ENCODE measurements at places on chromosomes 7 and 10.
A peak's percentile ranks its signal among the peaks of the same experiment; 100 is the strongest.

DNA sequence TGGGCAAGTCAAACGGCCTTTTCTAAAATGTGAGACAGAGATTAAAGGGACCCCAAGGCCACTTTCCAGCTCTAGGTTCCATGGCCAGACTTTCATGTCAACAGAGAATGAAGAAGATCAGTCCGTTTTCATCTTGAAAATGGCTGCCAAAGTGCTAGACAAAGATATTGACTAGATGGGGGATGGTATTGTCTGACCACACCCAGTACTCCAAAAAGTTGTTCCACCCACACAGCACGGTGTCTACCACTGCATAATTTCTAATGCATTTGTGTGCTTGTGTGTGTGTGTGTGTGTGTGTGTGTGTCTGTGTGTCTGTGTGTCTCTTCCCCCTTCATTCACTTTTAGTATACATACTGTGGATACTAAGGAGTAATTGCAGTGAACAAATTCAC is 1.3 kb downstream of the COL1A2 start:
- peak; percentile 74 for DNase-seq

- no peak for DNase-seq
These were observed 217.2 kb downstream of the PCLO start for GRCh38 chr7:82945480-82945879.

- no peak for DNase-seq
These were observed 199.4 kb downstream of the ARHGAP21 start for GRCh38 chr10:24524314-24524713.

- DNase-seq = no peak
These were observed 513.4 kb upstream of the GRM3 start for GRCh38 chr7:86130268-86130667.

DNA sequence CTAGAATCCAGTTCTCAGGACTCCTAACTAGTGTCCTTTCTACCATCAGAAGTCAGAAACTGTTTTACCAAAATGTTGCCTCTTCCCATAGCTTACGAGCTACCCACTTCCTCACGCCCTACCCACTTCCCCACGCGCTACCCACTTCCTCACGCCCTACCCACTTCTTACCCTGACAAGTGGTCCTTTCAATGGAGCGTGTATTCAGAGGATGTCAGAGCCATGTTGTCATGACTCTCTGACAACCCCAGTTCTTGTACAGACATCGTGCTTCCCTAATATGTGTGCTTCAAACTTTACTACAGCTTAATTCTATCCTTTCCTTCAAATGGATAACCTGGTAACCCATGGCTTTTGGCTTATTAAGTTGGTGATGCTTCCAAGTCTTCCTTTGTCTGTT is 84.8 kb upstream of the PHF14 start:
- DNase-seq = no peak

- no peak for DNase-seq
These were observed 42.1 kb downstream of the RBM17 start for GRCh38 chr10:6130848-6131470.

- DNase-seq = no peak
These were observed 74.1 kb upstream of the UNC5B start for GRCh38 chr10:71138166-71138830.

GRCh38 chr7:35694161-35694783 is 663 bp downstream of the HERPUD2 start:
- DNase-seq = peak; percentile 35

GRCh38 chr7:157612009-157612663 is 275.3 kb downstream of the DNAJB6 start:
- DNase-seq = no peak

GRCh38 chr7:84822941-84823510 is 363.8 kb downstream of the SEMA3D start:
- DNase-seq = no peak

- no peak for DNase-seq
These were observed 1260.3 kb downstream of the XPNPEP1 start for GRCh38 chr10:108662975-108663374.

- peak; percentile 4 for DNase-seq
These were observed 448 bp upstream of the NET1 start for GRCh38 chr10:5411941-5412276.

GRCh38 chr10:65952086-65952485 is 973.8 kb upstream of the LRRTM3 start:
- no peak for DNase-seq

DNA sequence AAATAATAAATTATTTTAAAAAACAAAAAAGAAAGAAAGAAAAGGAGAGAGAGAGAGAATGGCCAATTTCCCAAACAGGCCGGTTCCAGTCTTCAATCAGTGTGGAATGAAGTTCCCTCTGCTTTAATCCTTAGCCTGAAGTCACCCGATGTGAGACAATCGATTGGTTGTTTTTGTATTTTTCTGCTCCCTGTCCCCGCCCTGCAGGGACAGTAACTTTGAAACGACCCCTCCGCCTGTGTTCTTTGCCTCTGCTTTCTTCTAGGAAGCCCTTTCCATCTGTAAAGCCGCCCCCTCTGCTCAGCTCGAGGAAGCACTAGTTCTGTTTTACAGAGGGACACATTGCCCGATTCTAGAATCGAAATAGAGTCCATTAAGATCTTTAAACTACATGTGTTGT is 33.4 kb downstream of the FOXL3 start:
- DNase-seq = no peak

DNA sequence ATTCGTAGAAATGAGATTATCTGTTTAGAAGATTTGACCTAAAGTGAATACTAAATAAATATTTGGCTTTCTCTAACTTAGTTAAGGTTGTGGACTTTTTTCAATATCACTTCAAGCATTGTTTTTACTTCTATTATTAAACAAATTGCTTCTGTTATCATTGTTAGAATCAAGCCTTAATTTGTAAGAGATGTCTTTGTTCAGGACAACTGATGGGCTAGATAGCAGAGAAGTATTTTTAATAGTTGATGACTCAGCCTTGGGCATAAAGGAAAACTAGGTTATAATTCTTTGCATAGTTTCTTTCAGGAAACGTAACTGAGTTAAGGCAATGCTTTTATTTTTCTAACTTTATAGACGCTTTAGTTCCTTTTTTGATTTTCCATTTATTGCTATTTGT is 128.8 kb upstream of the SMIM30 start:
- DNase-seq = peak; percentile 43

GRCh38 chr7:1323178-1324027 is 90.7 kb downstream of the UNCX start:
- DNase-seq = no peak

GRCh38 chr7:46047581-46047980 is 126.5 kb upstream of the IGFBP3 start:
- DNase-seq = no peak

DNA sequence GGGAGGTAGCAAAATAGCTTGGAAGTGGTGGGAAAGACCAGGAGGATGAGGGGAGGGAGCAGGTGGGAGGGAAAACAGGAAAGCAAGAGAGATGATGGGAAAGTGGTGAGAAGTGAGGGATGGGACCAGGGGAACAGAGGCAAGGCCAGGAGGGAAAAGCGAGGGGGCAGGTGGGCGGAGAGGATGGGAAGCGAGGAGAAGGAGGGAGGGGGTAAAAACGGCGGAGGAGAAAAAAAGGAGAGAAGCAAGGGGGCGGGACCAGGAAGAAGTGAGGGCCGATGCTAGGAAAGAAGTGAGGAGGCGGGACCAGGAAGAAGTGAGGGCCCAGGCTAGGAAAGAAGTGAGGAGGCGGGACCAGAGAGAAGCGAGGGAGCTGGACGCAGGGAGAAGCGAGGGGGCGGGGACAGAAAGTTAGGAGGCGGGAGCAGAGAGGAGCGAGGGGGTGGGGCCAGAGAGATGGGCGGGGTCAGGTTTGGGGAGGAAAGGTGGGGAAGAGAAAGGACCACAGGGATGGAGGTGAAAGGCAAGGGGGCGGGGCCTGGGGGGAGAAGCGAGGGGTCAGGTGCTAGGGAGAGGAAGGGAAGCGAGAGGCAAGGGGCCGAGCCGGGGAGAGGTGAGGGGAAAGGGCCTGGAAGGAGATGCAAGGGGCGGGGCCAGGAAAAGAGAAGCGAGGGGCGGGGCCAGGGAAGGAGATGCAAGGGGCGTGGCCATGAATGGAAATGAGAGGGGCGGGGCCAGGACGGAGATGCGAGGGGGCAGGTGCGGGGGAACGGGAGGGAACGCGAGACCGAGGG is 984 bp downstream of the SMURF1 start:
- peak; percentile 97 for DNase-seq

GRCh38 chr10:12459762-12460161 is 110.4 kb downstream of the CAMK1D start:
- no peak for DNase-seq

DNA sequence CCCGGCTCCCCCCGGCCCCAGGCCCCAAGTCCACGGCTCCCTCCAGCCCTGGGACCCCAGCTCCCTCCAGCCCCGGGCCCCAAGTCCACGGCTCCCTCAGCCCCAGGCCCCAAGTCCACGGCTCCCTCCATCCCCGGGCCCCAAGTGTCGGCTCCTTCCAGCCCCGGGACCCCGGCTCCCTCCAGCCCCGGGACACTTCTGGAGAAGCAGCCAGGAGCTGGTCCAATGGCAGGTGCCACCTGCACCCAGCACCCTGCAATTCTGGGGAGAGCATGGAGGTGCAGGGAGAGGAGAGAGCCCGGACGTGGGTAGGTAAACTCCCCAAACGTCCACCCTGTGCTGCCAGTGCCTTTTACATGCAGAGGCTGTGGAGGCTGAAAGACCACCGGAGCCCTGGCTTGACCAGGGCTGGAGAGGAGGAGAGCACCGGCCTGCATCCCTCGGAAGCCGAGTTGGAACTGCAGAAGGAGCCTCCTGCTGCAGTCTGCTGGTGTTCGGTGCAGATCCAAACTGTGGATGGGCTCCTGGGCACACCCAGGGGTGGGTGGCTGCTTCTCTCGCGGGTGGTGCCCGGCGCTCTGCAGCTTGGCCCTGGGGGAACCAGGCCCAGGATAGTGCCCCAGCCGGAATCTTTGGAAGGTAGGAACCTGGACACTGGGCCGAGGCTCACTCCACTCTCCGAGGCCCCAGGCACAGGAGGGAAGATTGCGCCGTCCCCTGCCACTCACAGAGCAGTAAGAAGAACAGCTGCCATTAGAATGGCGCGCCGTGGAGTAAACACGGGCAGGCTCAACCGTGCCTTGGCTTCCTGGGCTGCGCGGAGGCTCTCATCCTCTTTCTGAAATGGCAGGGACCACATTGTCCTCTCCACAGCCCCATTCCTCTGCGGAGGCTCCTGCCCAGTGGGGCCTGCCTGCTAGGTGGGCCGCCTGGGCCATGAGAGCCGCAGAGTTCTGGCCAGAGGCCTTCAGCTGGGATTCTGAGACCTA is 14.7 kb downstream of the SHH start:
- DNase-seq = no peak

- DNase-seq = peak; percentile 48
These were observed 29.1 kb downstream of the CCDC6 start for GRCh38 chr10:59877191-59877671.

DNA sequence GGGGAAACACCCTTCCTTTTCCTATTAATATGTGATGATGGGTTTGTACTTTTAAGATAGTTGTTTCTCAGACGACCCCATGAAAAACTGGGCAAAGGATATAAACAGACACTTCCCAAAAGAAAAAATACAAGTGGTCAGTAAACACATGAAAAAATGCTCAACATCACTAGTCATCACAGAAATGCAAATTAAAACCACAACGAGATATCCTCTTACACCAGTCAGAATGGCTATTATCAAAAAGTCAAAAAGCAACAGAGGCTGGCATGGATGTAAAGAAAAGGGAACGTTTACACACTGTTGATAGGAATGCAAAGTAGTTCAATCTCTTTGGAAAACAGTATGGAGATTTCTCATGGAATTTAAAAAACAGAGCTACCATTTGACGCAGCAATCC is 111.4 kb upstream of the ZEB1 start:
- DNase-seq = no peak

DNA sequence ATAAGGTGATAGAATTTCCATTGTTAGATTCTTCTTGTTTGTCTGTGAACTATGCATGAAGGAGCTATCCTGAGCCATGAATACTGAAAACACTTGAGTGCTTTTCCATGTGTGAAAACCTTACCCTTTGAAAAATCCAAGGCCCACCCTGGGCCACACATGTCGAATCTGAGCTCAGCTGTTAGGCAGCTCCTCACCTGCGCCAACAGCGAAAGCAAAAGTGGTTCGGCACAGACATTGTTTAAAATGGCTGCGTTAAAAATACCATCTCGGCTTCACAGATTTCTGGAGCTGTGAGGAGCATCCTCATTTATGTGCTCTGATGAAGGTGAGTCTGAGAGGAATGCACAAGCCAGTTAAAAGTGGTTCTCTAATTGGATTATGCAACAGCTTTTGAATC is 137.7 kb downstream of the NEUROD6 start:
- DNase-seq = no peak

DNA sequence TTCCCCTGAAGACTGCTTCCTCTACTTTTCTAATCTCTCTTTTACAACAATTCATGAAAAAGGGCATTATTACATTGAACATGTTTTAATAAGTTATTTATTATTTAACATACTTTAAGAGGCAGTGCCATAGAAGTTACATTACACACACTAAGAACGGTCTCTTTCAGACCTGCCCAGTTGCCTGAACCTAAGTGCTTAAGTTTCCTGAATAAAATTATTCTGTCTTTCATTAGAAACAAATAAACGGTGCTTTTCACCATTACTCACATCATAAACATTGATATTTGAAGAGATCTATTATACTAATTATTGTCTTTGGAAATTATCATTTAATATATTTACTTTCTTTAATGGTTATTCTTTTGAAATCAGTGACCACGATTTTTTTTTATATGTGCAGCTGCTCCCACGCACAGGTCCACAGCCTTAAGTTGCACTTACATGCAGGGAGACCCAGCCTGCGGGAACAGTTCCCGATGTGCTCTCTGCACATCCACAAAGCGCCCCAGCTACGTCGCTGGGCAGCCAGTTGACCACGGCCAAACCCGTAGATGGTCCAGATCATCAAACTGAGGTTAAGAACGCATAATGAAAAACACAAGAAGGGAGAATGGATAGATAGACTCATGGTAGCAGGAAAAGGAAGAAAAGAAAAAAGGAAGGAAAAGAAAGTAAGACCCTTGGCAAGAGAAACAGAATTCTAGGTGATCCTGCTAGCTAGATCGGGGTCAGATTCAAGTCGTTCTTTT is 437.0 kb upstream of the MGMT start:
- DNase-seq = no peak

DNA sequence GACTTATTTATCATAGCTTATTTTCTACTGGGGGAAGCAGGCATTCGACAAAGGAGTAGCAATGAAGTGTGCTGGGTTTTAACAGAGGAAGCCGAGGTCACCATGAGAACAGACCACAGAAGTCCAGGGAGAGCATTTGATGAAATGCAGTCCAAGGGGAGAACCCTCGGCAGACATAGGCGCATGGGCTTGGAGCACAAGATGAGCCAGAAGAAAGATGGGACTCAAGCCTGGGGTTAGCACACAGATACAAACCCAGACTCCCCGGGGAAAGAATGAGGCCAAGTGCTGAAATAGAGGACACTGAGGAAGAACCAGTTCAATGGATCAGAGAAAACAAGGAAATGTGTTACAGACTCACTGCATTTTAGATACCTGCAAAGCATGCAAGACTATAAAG is 209.5 kb downstream of the FAM107B start:
- no peak for DNase-seq

GRCh38 chr7:134514663-134515062 is 12.7 kb upstream of the AKR1B10 start:
- peak; percentile 77 for DNase-seq

Measured in EL (cell line).